ENCODE measurements at places on chromosomes 2 and 18.

GRCh38 chr2:21841341-21841740 lies 717.6 kb downstream of the TDRD15 start:
- no peak for DNase-seq

GRCh38 chr2:99554238-99554637 lies 64.4 kb upstream of the REV1 start:
- DNase-seq = no peak

GRCh38 chr2:185687967-185688366 lies 50.6 kb upstream of the FSIP2 start:
- DNase-seq = no peak

GRCh38 chr2:19897623-19898245 lies 4.0 kb downstream of the TTC32 start:
- no peak for DNase-seq

DNA sequence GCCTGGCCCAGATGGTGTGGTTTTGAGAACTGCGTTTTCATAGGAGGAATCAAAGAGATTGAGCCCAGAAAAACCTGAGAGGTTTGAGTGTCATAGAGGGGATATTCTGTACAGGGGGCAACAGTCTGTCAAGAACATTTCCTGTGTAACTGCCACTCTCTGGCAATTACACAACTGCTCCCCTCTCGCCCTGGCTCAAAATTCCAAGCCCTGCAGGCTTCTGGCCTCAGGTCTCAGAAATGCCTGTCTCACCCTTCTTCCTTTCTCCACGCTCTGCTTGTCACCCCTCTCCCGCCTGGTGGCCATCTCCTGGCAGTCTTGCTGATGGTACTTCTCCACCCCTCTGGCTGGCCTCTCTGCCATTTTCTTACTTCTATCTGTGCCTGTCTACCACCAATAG lies 4.0 kb downstream of the VAMP5 start:
- DNase-seq = no peak

DNA sequence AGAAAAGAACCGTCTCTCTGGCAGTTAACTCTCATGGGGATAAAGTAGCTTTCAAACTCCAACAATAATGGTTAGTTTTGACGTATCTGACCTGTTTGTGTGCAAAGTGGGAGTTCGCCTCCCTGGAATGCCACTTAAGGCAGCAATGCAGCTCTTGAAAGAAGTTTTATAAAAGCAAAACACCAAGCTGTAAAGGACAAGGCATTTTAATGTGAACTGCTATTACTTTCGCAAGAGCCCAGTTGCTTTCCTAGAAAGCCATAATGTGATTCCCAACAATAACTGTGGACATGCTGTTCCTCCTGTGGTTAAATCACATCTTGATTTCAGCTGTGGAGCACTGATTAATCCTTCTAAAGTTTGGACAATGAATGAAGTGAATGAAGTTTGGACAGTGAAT lies 303.7 kb downstream of the PTPRM start:
- peak; percentile 35 for DNase-seq

DNA sequence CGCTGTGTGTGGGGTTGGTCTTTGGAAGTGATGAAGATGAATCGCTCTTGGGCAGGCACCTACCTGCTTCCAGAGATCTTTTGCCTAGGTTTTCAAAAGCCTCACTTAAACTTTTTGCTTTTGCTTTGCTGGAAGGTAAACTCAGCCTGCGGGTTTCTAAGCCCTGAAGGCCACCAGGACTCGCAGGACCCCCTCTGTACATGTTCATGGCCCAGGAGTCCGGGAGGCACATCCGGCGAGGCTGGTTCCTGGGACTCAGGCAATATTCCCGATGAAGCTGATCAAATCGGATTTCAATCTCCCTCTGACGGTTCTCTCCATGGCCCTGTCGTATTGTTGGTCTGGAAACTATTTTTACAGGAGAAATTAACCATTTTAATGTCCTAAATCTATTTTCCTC lies 13.2 kb downstream of the HJURP start:
- DNase-seq = no peak

DNA sequence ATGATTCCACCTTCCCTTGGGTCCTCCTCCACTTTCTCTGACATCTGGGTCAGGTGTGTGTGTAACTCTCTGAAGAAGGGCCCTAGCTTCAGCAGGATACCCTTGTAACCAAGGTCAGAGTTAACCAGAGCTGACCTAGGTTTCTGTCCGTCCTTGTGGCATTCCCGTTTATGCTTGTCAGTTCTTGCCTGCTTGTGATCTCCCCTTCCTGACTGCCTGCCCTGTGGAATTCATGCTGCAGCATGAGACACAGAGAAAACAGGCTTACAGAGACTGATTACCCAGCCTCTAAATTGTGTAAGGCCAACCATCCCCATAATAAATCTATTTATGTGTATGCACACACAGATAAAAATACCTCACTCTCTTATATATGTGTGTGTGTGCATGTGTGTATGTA lies 22.8 kb downstream of the NXPH2 start:
- DNase-seq = no peak

DNA sequence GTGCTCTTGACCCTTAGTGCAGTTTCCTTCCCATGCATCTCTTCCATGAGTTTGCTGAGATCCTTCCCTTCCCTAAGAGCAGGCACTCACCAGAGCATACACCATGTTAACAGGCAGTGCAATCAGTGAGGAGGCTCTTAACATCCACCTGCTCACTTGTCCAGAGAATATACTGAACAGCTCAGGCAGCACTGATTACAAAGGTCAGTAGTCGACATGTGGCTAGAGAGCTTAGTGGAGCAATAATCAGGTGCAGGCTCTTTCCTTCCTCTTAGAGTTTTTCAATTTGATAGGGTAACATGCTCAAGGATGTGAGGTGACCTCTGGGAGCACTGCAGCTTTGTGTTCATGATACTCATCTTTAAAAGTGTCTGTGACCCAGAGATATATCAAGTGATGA lies 144.1 kb upstream of the SETBP1 start:
- no peak for DNase-seq

DNA sequence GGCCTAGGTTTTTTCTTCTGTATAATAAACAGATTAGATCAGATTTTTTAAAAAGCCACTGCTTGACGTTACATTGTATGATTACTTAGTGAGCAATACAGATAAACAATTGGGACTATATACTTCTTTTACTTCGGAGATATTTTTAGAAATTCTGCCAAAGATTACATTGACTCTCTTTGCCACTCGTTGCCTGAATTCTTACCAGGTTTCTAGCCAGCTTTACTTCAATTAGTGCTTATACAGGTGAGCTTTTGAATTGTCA lies 156.6 kb downstream of the HAUS1 start:
- DNase-seq = no peak

DNA sequence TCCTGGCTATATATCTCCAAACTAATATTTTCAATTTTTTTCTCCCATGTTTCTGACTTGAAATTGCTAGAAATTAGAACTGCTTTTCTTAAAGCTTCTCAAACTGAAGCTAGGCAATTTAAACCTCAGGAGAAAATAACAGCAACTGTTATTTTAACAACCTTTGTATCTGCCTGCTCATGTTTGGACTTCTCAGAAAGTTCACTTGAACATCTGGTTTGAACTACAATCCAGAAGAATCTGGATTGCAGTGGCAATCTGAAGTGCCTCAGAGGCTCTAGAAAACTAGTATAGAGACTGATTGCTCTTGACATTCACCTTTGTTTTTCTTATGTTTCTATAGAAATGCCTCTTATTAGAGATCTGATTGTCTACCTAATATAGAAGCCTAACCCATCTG lies 64.1 kb downstream of the STAT4 start:
- DNase-seq = no peak

- no peak for DNase-seq
These were observed 3.0 kb upstream of the ZNF516 start for GRCh38 chr18:76498064-76498463.

- no peak for DNase-seq
These were observed 15.9 kb downstream of the ARHGEF4 start for GRCh38 chr2:130852521-130853115.

GRCh38 chr2:240482141-240482540 lies 46.7 kb downstream of the GPC1 start:
- DNase-seq = no peak

Data from BJ (cell line).